ENCODE measurements at places on chromosomes 3 and 15. TPM values are rescaled to one million over a fixed set of nuclear protein-coding genes. Genes with fewer than 3 reads are reported as not detected.

The OXSM gene
- 15.9 TPM for polyA plus RNA-seq

The SI gene
- not detected for polyA plus RNA-seq

The SLC6A1 gene
- polyA plus RNA-seq, result 255 TPM

The LMAN1L gene
- 0.29 TPM for polyA plus RNA-seq

The PLOD2 gene
- 61.2 TPM for polyA plus RNA-seq

The TMEM207 gene
- not detected for polyA plus RNA-seq

The STAB1 gene
- polyA plus RNA-seq, result 34.5 TPM

The FAM107A gene
- 35.6 TPM for polyA plus RNA-seq

The GALNT15 gene
- polyA plus RNA-seq, result 7.8 TPM

The EXD1 gene
- 0.26 TPM for polyA plus RNA-seq

The PHC3 gene
- polyA plus RNA-seq, result 17.7 TPM

The KIF23 gene
- 13.0 TPM for polyA plus RNA-seq

The ADAMTS9 gene
- polyA plus RNA-seq, result 29.4 TPM

The NR1I2 gene
- 0.43 TPM for polyA plus RNA-seq

The VWA5B2 gene
- polyA plus RNA-seq, result 36.4 TPM

The EID1 gene
- 413 TPM for polyA plus RNA-seq

The BAHD1 gene
- 25.3 TPM for polyA plus RNA-seq

The GATM gene
- 152 TPM for polyA plus RNA-seq

The UNC13C gene
- 13.8 TPM for polyA plus RNA-seq

The HTD2 gene
- 12.5 TPM for polyA plus RNA-seq

The SLCO2A1 gene
- polyA plus RNA-seq, result 13.2 TPM

The COL6A5 gene
- polyA plus RNA-seq, result 0.09 TPM

The FBLN2 gene
- polyA plus RNA-seq, result 19.5 TPM

The USP19 gene
- 54.4 TPM for polyA plus RNA-seq

The MAGEL2 gene
- 23.1 TPM for polyA plus RNA-seq

The RPL39L gene
- 15.2 TPM for polyA plus RNA-seq

The IL17RB gene
- 28.7 TPM for polyA plus RNA-seq

The VPS18 gene
- 23.1 TPM for polyA plus RNA-seq

The SH2D7 gene
- polyA plus RNA-seq, result 1.9 TPM

The LRRC49 gene
- 56.2 TPM for polyA plus RNA-seq

The CD276 gene
- 110 TPM for polyA plus RNA-seq

The CMSS1 gene
- 44.2 TPM for polyA plus RNA-seq

The FANCD2OS gene
- polyA plus RNA-seq, result not detected

The GDPGP1 gene
- 3.7 TPM for polyA plus RNA-seq

The TMEM212 gene
- polyA plus RNA-seq, result 0.57 TPM

The CFAP20DC gene
- 2.8 TPM for polyA plus RNA-seq

The PP2D1 gene
- polyA plus RNA-seq, result 0.44 TPM

The ZNF80 gene
- not detected for polyA plus RNA-seq

The EPHB3 gene
- polyA plus RNA-seq, result 35.2 TPM

The TLR9 gene
- not detected for polyA plus RNA-seq

The FOXB1 gene
- polyA plus RNA-seq, result 13.5 TPM

The MLF1 gene
- polyA plus RNA-seq, result 51.5 TPM

The TGM5 gene
- not detected for polyA plus RNA-seq

The CFAP91 gene
- 14.0 TPM for polyA plus RNA-seq

The ONECUT1 gene
- polyA plus RNA-seq, result 1.1 TPM

The UROC1 gene
- 0.35 TPM for polyA plus RNA-seq

The CCR9 gene
- polyA plus RNA-seq, result 0.51 TPM

The RGMA gene
- 356 TPM for polyA plus RNA-seq

The FSD2 gene
- polyA plus RNA-seq, result 0.63 TPM

The MYLK gene
- 17.0 TPM for polyA plus RNA-seq

The C2CD4A gene
- polyA plus RNA-seq, result 0.78 TPM

The RTP2 gene
- not detected for polyA plus RNA-seq

The MESP2 gene
- polyA plus RNA-seq, result 0.71 TPM

The SAMD7 gene
- polyA plus RNA-seq, result not detected

The APBA2 gene
- 107 TPM for polyA plus RNA-seq

The SNRK gene
- 40.7 TPM for polyA plus RNA-seq

The FBXW12 gene
- polyA plus RNA-seq, result 1.5 TPM

The DAZL gene
- 0.08 TPM for polyA plus RNA-seq

The PTPN23 gene
- 41.9 TPM for polyA plus RNA-seq
